ENCODE measurements at places on chromosomes 12 and 14. TPM values are rescaled to one million over a fixed set of nuclear protein-coding genes. Genes with fewer than 3 reads are reported as not detected.

Gene CLEC9A
- not detected for total RNA-seq

Gene RFLNA
- total RNA-seq = 0.26 TPM

GRCh38 chr12:14618983-14619382, 51.3 kb upstream of the PLBD1 start:
- H3K27me3 ChIP-seq = no peaks in the 10 kb centered on the region
- no peak for DNase-seq
- H3K4me1 ChIP-seq = peaks cover 23% of the 10 kb centered on the region
- H3K4me3 ChIP-seq = no peak overlapping the region

DNA sequence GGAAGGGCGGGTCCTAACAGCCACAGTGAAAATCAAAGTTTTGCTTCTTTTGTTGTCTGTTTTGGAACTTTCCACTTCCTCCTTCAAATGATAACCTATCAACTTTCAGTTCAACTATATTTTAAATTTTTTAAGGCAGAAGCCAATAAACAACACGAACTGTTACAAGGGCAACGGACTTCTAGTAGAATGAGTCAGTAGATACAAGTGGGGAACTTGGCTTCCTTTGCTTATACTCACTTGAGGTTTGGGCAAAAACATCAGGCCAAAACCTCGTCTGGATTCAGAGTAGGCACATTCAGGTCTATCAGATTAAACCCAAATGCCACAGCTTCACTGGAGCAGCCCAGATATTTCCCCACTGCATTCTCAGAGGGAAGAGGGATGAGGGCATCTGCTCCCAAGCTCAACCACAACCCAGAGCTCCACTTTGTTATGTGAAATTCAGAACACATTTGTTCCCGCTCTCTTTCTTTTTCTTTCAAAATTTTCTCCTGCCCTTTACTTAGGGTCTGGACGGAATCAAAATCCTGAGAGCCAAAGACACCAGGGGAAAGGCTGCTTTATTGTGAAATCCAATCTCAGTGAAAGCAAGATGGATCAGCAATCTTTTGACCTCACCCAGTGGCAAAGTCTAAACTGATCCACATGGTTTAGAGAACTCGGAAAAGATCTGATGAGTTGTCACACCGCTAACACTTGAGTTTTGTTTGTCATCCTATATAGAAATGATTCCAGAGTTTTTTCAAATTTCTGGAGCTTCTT, 152.5 kb upstream of the BTG1 start:
- peak overlapping the region; percentile 4 for H3K27ac ChIP-seq
- H3K27me3 ChIP-seq = no peaks in the 10 kb centered on the region
- H3K4me1 ChIP-seq = no peaks in the 10 kb centered on the region
- no peak overlapping the region for H3K4me3 ChIP-seq
- H3K36me3 ChIP-seq = no peaks in the 10 kb centered on the region
- no peak for DNase-seq

DNA sequence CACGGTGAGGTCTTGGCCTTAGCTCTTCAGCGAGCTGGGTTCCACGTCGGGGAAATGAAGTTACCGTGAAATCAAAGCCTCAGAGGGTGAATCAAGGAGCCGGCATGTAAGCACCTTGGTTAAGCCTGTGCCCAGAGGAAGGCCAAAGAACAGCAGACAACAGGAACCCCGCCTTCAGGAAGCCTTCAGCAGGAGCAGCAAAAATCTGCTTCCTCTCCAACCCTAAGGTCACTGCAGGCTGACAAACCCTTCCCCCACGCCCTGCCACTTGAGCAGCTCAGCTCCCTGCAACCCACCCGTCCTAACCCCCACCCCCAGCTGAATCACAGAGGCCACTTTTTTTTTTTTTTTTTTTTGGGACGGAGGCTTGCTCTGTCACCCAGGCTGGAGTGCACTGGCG, 72.9 kb upstream of the LTA4H start:
- H3K27ac ChIP-seq = no peak overlapping the region
- no peak overlapping the region for H3K4me3 ChIP-seq
- peak; percentile 23 for DNase-seq
- H3K27me3 ChIP-seq = peaks cover 4% of the 10 kb centered on the region
- H3K4me1 ChIP-seq = peaks cover 14% of the 10 kb centered on the region

DNA sequence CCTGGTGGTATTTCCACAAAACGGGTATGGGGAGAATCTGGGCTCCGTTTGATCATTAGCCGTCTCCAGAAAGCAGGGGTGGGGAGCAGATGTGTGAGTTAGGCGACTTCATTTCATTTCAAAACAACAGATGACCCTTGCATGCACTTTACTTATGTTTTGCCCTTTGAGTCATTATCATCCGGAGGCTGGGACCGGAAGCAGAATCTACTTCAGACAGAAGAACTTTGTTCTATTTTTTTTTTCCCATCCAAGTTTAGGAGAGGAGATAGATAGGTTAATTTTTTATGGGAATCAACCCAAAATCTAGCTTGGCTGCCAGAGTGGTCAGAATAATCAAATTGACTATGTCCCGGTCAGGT, 31.3 kb upstream of the CMAS start:
- H3K27me3 ChIP-seq = no peaks in the 10 kb centered on the region
- H3K4me1 ChIP-seq = no peaks in the 10 kb centered on the region
- no peak for DNase-seq
- H3K4me3 ChIP-seq = no peak overlapping the region

- H3K4me3 ChIP-seq = no peak overlapping the region
- no peaks in the 10 kb centered on the region for H3K4me1 ChIP-seq
- H3K27me3 ChIP-seq = no peaks in the 10 kb centered on the region
- no peak overlapping the region for H3K27ac ChIP-seq
- no peaks in the 10 kb centered on the region for H3K36me3 ChIP-seq
- DNase-seq = no peak
Measured at GRCh38 chr14:22492622-22493542, 96.1 kb downstream of the DAD1 start.

DNA sequence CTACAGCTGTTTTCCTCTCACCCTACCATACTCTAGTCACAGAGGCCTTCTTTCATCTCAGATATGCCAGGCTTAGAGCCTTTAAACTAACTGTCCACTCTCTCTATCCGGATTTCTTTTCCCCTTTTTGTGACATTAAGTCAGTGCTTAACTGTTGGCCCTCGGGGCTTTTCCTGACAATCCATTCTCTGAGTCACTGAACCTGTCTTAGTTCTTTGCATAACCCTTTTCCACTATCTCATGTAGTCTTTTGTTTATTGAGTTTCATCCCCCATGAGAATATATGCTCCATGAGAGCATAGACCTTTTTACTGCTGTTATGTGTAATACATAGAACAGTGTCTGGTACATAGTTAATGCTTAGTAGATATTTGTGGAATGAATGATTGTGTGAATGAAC, 68.7 kb downstream of the PLEKHA5 start:
- no peaks in the 10 kb centered on the region for H3K27me3 ChIP-seq
- no peaks in the 10 kb centered on the region for H3K36me3 ChIP-seq
- no peak overlapping the region for H3K27ac ChIP-seq
- no peak for DNase-seq
- H3K4me1 ChIP-seq = no peaks in the 10 kb centered on the region

DNA sequence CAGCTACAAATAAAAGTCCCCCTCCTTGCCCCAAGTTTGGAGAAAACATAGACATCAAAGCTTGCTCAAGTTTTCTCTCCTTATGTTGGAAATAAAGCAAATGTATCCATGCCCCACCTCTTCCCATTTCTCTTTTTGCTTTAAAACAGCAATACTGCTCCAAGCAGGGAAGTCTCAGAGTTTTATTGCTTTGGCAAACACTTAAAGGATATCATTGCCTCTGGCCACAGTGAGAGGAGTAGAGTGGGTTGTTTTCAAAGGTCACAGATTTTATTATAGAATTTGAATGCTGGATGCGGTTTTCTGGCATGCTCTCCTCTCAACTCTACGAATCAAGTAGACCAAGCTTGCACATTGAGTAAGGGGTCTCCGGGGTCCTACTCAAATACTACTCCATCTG, 149.7 kb downstream of the TTC7B start:
- H3K4me1 ChIP-seq = no peaks in the 10 kb centered on the region
- no peak overlapping the region for H3K27ac ChIP-seq
- H3K36me3 ChIP-seq = no peaks in the 10 kb centered on the region

DNA sequence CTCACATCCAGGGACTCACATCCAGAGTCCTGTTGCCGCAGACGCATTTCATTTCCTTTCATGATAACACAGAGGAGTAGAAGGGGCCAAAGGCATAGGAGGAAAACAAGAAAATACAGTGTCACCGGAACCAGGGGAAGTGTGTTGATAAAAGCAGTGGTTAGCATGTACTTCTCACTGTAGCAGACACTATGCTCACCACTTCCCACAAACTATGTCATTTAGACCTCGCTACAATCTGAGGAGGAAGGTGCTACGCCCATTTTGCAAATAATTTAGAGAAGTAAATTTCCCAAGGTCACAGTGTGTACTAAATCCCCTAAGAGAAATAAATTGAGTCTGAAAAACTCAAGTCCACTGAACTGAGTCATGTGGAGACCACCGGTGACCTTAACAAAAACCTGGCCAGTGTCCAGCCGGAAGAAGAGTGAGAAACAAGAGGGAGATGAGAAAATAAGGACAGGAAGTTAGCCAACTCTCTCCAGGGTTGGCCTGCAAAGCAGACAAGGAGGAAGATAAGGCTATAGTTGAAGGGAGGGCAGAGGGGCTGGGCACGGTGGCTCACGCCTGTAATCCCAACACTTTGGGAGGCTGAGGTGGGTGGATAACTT, 25.8 kb upstream of the TMCC3 start:
- H3K27ac ChIP-seq = peak overlapping the region; percentile 74
- DNase-seq = peak; percentile 76
- no peaks in the 10 kb centered on the region for H3K36me3 ChIP-seq
- H3K4me3 ChIP-seq = no peak overlapping the region

Data from body of pancreas (tissue), 4 donors.